ENCODE measurements at places on chromosomes 16 and 17. TPM values are rescaled to one million over a fixed set of nuclear protein-coding genes. Genes with fewer than 3 reads are reported as not detected.

DNA sequence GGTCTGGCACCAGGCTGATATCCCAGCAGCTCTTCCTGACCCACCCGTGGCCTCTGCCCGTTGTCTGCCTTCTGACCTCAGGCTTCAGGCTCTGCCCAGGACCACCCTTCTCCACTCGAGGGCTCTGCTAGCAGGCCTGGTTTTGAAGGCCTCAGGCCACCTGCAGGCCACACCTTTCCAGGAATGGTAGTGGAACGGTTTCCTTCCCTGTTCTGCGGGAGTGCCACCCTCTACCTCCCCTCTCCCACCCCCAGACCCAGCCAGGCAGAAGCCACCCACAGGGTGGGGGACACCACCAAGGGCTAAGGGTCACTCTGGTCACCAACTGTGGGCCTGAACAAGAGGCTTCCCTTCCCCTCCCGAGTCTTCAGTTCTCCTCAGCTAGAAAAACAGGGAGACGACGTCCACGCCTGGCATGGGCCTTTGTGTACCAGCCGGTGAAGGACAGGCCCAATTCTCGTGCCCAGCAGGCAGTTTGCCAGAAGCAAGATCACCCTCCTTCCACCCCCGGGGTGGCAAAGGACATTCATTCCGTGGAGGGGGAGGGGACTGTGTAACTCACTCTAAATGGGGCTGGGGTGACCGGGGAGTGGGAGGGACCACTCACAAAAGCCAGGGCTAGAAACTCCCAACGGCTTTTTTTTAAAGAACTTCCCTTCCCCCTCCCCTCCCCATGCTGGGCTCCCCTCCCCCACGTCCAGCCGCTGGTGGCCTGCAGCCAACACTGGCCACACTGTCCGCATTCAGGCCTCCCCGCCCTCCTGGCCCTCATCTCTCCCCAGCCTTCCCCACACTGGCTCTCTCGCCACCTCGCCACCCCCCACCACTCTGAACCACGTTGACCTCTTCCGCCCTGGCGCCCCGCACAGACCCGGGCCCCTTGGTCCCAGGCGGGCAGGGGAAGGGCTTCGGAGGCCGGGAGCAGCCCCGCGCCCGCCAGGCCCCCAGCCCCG, 7.7 kb downstream of the CBX4 start:
- H3K36me3 ChIP-seq, result peaks cover 12% of the 10 kb centered on the region
- peak overlapping the region; percentile 66 for H3K4me3 ChIP-seq
- peaks cover 24% of the 10 kb centered on the region for H3K27me3 ChIP-seq
- peak; percentile 74 for DNase-seq
- peak overlapping the region; percentile 99 for H3K27ac ChIP-seq
- H3K4me1 ChIP-seq, result peaks cover 52% of the 10 kb centered on the region

DNA sequence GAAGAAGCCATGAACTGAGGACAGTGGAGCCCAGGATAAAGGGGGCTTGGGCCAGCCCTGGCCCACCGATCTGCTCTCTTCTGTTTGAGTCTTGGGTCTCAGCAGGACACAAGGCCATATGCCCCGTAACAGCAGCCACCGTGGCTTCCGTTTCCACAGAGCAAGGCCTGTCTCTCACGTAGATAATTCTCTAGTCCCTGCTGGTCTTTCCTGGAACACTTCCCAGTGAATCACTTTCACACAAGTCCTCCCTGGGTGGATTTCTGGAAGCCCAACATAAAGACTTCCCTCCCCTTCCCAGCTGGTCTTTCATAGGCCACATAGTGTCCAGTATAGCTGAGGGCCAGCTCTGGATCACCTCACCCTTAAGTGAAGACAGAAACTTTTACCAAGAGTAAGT, 19.9 kb upstream of the C16orf78 start:
- H3K36me3 ChIP-seq, result no peaks in the 10 kb centered on the region
- H3K27me3 ChIP-seq, result peaks cover 86% of the 10 kb centered on the region
- no peaks in the 10 kb centered on the region for H3K4me1 ChIP-seq
- no peak overlapping the region for H3K27ac ChIP-seq

DNA sequence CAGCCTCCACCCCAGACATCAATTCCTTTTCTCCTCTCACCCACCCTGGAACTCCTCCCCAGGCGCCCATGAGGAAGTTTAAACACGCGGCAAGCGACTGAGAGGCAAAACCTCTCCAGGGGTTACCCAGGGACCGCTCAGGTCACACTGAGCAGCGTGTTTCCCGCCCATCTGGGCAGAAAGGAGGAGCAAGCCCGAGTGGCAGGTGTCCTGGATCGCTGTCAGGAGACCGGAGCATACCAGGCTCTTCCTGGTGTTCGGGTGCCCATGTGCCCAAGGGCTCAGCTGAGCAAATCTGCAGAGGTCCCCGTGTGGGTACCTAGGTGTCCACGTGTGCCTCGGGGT, 491 bp downstream of the SLC25A19 start:
- peak overlapping the region; percentile 94 for H3K4me3 ChIP-seq
- H3K27me3 ChIP-seq, result peaks cover 8% of the 10 kb centered on the region
- H3K36me3 ChIP-seq, result no peaks in the 10 kb centered on the region
- H3K4me1 ChIP-seq, result peaks cover 12% of the 10 kb centered on the region
- H3K27ac ChIP-seq, result peak overlapping the region; percentile 20
- DNase-seq, result peak; percentile 18

- H3K27ac ChIP-seq, result no peak overlapping the region
- no peaks in the 10 kb centered on the region for H3K27me3 ChIP-seq
- H3K36me3 ChIP-seq, result peaks cover 4% of the 10 kb centered on the region
- DNase-seq, result no peak
- no peak overlapping the region for H3K4me3 ChIP-seq
Observed at GRCh38 chr16:50534958-50535357, 13.2 kb upstream of the NKD1 start.

DNA sequence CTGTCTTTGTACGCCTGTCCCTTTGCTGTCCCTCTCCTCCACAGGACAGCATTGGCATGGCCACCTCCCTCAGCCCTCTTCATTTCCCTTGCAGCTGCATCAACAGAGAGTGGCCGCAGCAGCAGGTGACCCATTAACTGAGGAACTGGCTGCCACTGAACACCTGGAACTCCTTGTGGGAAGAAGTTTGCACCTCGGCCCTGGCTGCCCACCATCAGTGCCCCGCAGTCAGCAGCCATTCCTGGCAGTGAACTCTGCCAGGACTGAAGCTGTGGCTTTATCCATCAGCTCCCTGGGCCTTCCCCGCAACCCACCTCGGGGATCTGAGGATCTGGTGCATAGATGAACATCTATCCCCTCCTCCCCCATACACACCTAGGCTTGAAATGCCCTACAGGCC, 13.1 kb upstream of the RNF135 start:
- H3K36me3 ChIP-seq, result no peaks in the 10 kb centered on the region
- H3K27ac ChIP-seq, result no peak overlapping the region
- H3K4me1 ChIP-seq, result peaks cover 15% of the 10 kb centered on the region
- no peak overlapping the region for H3K4me3 ChIP-seq

GFOD2 gene
- 33.8 TPM for total RNA-seq

SNAI3 gene
- total RNA-seq, result not detected

TAC4 gene
- total RNA-seq, result not detected
